Gastrocnemius medialis (tissue), 4 donors: ENCODE measurements at places on chromosomes 12 and 14. TPM values are rescaled to one million over a fixed set of nuclear protein-coding genes. Genes with fewer than 3 reads are reported as not detected.

DNA sequence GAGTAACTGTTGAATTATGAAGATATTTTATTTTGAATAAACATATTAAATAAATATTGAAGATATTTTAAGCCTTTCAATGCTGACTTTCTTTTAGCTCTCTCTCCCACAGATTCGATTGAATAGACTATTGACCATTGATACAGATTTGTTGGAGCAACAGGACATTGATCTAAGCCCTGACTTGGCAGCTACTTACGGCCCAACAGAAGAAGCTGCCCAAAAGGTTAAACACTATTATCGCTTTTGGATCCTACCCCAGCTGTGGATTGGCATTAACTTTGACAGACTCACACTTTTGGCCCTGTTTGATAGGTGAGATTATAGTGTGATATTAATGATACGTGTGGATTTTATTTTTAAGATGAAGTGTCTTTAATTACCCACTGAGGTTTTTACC is 105.6 kb downstream of the PCNX1 start:
- H3K27me3 ChIP-seq, result no peaks in the 10 kb centered on the region
- no peaks in the 10 kb centered on the region for H3K36me3 ChIP-seq
- no peak for DNase-seq

The SSPN gene
- 65.7 TPM for total RNA-seq

- no peaks in the 10 kb centered on the region for H3K4me1 ChIP-seq
- H3K36me3 ChIP-seq, result no peaks in the 10 kb centered on the region
- H3K27me3 ChIP-seq, result no peaks in the 10 kb centered on the region
Observed at GRCh38 chr14:45947830-45948229, 694.8 kb upstream of the MIS18BP1 start.

GRCh38 chr12:109771746-109772621 is 58.4 kb downstream of the FAM222A start:
- H3K27me3 ChIP-seq, result no peaks in the 10 kb centered on the region
- H3K4me1 ChIP-seq, result peaks cover 12% of the 10 kb centered on the region
- DNase-seq, result no peak
- H3K4me3 ChIP-seq, result no peak overlapping the region
- H3K36me3 ChIP-seq, result no peaks in the 10 kb centered on the region

The WNT5B gene
- 1.4 TPM for total RNA-seq

GRCh38 chr14:76920331-76921087 is 94.3 kb downstream of the LRRC74A start:
- H3K27ac ChIP-seq, result peak overlapping the region; percentile 98
- H3K36me3 ChIP-seq, result no peaks in the 10 kb centered on the region
- peaks cover 47% of the 10 kb centered on the region for H3K4me1 ChIP-seq
- DNase-seq, result peak; percentile 44
- no peaks in the 10 kb centered on the region for H3K27me3 ChIP-seq
- H3K4me3 ChIP-seq, result no peak overlapping the region

DNA sequence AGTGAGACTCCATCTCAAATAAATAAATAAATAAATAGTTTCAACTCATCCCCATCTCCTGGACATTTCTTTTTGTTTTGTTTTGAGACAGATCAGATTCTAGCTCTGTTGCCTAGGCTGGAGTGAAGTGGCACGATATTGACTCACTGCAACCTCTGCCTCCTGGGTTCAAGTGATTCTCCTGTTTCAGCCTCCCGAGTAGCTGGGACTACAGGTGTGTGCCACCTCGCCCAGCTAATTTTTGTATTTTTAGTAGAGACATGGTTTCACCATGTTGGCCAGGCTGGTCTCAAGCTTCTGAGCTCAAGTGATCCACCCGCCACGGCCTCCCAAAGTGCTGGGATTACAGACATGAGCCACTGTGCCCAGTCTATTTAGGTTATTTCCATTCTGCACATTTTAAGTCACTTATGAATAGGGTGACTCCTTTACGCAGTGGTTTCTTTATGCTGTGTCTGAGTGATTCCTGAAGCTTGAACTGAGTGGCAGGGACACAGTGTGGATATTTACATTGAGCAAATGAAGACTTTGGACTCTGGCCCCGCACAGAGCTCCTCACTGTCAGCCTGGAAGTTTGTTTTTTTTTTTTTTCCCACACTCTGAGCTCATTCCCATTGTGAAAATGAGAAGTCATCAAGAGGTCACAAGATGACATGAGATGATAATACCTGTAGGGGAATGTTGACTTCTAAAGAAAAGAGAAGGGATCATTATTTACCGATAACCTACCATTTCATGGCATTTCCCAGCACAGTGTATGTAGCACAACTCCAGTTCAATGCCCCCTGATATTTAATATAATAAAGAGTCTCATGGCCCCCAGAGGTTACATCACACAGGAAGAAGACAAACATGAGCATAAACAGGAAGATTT is 72.6 kb downstream of the TBX3 start:
- H3K27ac ChIP-seq, result no peak overlapping the region
- no peaks in the 10 kb centered on the region for H3K27me3 ChIP-seq
- H3K4me3 ChIP-seq, result no peak overlapping the region
- H3K4me1 ChIP-seq, result no peaks in the 10 kb centered on the region
- no peak for DNase-seq

The LRP1-AS gene
- not detected for total RNA-seq

DNA sequence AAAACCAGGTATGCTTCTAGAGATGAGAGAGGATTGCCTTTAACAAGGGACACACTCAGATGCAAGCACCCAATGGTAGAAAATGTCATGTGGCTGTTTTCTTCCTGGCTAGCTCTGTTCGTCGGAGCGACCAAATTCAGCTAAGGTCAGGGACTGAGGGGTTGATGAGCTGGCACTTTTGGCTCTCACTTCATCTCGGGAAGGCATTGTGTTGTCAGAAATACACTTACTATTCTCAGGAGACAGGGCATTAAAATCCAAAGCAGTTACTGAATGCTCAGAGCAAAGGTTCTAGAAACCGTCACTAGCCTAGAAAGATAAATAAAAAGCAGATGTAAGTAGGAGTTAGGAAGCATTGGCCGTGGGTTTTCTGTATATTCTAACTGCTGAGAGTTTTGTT is 275.7 kb upstream of the SSTR1 start:
- no peaks in the 10 kb centered on the region for H3K4me1 ChIP-seq
- no peak overlapping the region for H3K4me3 ChIP-seq
- no peaks in the 10 kb centered on the region for H3K27me3 ChIP-seq
- no peaks in the 10 kb centered on the region for H3K36me3 ChIP-seq
- H3K27ac ChIP-seq, result no peak overlapping the region

GRCh38 chr12:33994857-33995808 is 27.2 kb upstream of the ALG10 start:
- no peaks in the 10 kb centered on the region for H3K4me1 ChIP-seq
- no peak overlapping the region for H3K4me3 ChIP-seq
- no peaks in the 10 kb centered on the region for H3K36me3 ChIP-seq
- DNase-seq, result no peak

The DHRS2 gene
- not detected for total RNA-seq

DNA sequence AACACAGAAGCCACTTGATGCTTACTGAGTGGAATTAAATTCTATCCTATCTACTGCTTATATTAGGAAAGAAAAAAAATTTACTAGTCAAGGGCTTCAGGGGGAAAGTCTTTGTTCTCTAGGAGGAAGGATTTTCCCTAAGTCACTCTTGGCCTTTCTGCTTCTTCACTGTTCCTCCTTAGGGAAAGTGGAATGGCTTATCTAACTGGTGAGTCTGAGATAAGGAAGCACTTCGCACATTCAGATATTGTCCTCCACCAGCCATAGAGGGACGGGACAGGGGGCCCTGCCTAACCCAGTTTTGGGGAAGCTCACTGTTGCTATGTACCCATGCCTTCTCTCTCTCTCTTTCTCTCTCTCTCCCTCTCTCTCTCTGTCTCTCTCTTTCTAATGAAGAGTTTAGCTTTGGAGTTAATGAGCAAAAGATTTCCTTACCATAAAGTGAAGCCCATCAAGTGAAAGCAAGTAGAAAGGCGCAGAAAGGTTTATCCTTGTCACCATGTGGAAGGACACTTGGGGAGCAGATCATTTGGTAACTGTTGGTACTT is 450.6 kb downstream of the ZFP36L1 start:
- H3K4me3 ChIP-seq, result no peak overlapping the region
- no peak for DNase-seq

The TMEM63C gene
- 0.05 TPM for total RNA-seq

DNA sequence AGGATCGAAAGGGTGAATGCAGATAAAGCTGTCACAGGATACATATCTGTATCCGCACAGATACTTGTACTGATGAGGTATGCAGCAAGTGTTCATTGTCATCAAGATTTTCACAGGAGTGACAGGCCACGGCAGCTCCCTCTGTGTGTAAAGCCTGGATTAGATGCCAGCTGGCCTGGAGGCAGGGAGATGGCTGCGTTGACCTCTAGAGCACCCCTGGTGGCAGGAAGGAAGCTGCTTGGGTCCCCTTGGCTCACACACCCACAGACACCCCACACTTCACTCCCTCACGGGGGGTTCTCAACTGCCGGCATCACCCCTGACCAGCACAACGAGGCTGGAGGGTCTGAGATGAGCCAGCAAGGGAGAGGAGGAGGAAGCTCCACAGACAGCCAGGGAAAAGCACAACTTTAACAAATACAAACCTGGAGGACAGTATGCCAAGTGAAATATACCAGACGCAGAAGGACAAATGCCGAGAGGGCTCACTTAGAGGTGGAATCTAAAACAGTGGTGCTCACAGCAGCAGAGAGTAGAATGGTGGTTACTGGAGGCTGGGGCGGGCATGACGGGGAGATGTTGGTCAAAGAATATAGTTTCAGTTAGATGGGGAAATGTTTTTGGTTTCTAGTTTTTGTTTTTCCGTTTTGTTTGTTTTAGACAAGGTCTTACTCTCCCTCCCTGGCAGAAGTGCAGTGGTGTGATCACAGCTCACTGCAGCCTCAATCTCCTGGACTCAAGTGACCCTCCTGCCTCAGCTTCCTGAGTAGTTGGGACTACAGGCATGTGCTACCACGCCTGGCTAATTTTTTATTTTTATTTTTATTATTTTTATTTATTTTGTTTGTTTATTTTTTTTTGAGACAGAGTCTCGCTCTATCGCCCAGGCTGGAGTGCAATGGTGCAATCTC is 45.7 kb downstream of the TEAD4 start:
- no peaks in the 10 kb centered on the region for H3K27me3 ChIP-seq
- H3K27ac ChIP-seq, result peak overlapping the region; percentile 95
- no peak overlapping the region for H3K4me3 ChIP-seq

The COQ10A gene
- total RNA-seq, result 31.5 TPM

The ARHGEF40 gene
- 13.7 TPM for total RNA-seq

GRCh38 chr14:32189811-32190210 is 12.0 kb upstream of the RNU6-7 start:
- no peak overlapping the region for H3K27ac ChIP-seq
- H3K4me1 ChIP-seq, result no peaks in the 10 kb centered on the region
- DNase-seq, result no peak
- no peak overlapping the region for H3K4me3 ChIP-seq

- H3K4me1 ChIP-seq, result no peaks in the 10 kb centered on the region
- no peak overlapping the region for H3K4me3 ChIP-seq
- no peak overlapping the region for H3K27ac ChIP-seq
- no peaks in the 10 kb centered on the region for H3K36me3 ChIP-seq
- H3K27me3 ChIP-seq, result no peaks in the 10 kb centered on the region
Observed at GRCh38 chr12:85448548-85449139, 168.6 kb downstream of the ALX1 start.

GRCh38 chr12:91662021-91662420 is 479.4 kb upstream of the DCN start:
- no peak for DNase-seq
- H3K36me3 ChIP-seq, result no peaks in the 10 kb centered on the region
- no peaks in the 10 kb centered on the region for H3K27me3 ChIP-seq
- no peaks in the 10 kb centered on the region for H3K4me1 ChIP-seq

DNA sequence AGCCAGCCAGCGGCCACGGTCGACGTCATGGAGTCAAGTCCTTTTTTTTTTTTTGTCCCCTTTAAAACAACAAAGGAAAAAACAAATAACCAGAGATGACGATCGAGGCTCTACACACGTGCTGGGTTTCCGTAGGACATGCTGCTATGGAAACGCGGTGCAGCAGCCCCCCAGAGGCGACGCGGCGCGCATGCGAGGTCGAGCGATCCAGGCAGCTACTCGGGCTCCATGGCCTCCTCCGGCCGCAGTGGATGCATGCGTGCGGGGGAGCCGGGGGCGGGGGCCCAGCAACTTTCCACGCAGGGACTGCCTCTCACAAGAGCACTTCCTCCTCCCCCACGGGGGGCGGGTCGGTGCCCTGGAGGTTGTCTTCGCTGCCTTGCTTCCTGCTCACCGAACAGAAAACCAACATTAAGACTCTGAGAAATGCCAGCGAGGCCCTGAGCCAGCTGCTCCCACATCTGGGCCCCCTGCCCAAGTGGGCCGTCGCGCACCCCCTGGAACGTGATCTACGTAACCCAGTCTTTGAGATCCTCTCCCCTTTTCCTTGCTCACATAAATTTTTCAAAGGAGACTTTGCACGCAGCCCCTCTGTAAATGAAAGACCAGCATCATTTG is 30.7 kb downstream of the P2RX4 start:
- H3K27me3 ChIP-seq, result no peaks in the 10 kb centered on the region
- H3K4me3 ChIP-seq, result no peak overlapping the region
- peak; percentile 11 for DNase-seq
- H3K4me1 ChIP-seq, result no peaks in the 10 kb centered on the region
- no peak overlapping the region for H3K27ac ChIP-seq

GRCh38 chr12:52552055-52552454 is 890 bp downstream of the KRT71 start:
- H3K4me3 ChIP-seq, result no peak overlapping the region
- H3K4me1 ChIP-seq, result no peaks in the 10 kb centered on the region
- DNase-seq, result no peak
- H3K27ac ChIP-seq, result no peak overlapping the region
- no peaks in the 10 kb centered on the region for H3K27me3 ChIP-seq
- H3K36me3 ChIP-seq, result no peaks in the 10 kb centered on the region

The SRRM4 gene
- not detected for total RNA-seq

GRCh38 chr12:5921027-5921909 is 23.8 kb downstream of the ANO2 start:
- DNase-seq, result no peak
- no peaks in the 10 kb centered on the region for H3K27me3 ChIP-seq
- no peaks in the 10 kb centered on the region for H3K4me1 ChIP-seq
- no peaks in the 10 kb centered on the region for H3K36me3 ChIP-seq
- no peak overlapping the region for H3K27ac ChIP-seq

- H3K36me3 ChIP-seq, result no peaks in the 10 kb centered on the region
- no peak overlapping the region for H3K27ac ChIP-seq
- no peak overlapping the region for H3K4me3 ChIP-seq
- DNase-seq, result no peak
- H3K27me3 ChIP-seq, result no peaks in the 10 kb centered on the region
Observed at GRCh38 chr14:97575677-97576076, 778.5 kb downstream of the VRK1 start.

The TBC1D30 gene
- total RNA-seq, result 0.07 TPM

- no peaks in the 10 kb centered on the region for H3K36me3 ChIP-seq
- no peak overlapping the region for H3K27ac ChIP-seq
- H3K27me3 ChIP-seq, result no peaks in the 10 kb centered on the region
Observed at GRCh38 chr14:97719931-97720330, 922.7 kb downstream of the VRK1 start.

- peaks cover 3% of the 10 kb centered on the region for H3K27me3 ChIP-seq
- no peak for DNase-seq
- no peaks in the 10 kb centered on the region for H3K36me3 ChIP-seq
- peaks cover 8% of the 10 kb centered on the region for H3K4me1 ChIP-seq
- no peak overlapping the region for H3K4me3 ChIP-seq
Observed at GRCh38 chr14:24053548-24054323, 1.9 kb downstream of the CARMIL3 start.

The RAB3IP gene
- total RNA-seq, result 27.4 TPM
